Activated CD4-positive, alpha-beta T cell treated with anti-CD3 and anti-CD28 coated beads, Interleukin-10, Interleukin-2, amounts not matched to agents 100 ng/mL and 50 ng/mL, durations not matched to agents 16 hours and 8 hours (primary cell): ENCODE measurements at places on chromosomes 1 and 21.

- no peak for DNase-seq
Observed at GRCh38 chr1:59601811-59602210, 212.9 kb upstream of the HOOK1 start.

GRCh38 chr1:207128336-207128921, 24.4 kb downstream of the C4BPA start:
- DNase-seq: no peak

GRCh38 chr1:36116901-36117300, 8.1 kb downstream of the COL8A2 start:
- DNase-seq: no peak

DNA sequence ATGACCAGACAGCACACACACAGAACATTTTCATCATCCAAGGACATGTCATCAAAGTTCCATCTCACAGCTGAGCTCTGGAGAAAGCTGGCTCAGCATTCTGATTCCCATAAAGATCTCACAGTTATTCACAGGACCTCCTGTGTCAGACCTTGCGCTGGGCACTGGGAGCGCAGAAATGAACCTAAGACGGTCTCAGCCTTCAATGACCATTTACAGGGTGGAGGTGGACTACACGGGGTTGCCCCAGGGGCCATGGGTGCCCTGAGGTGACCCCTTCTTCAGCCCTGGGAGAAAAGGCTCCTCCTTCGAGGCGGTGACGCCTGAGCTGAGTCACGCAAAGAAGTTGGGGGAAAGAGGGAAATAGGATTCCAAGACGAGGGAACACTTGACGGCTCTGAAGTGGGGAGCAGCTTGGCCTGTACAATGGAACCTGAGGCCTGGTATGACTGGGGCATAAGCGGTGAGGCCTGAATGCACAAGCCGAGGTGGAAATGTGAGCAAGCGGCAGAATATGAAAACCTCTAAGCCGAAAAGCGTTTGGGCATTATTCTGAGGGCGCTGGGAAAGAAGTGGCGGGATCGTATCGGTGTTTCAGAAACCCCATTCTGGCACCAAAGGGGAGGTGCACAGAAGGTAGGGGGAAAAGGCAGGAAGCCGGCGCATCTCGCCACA, 797 bp downstream of the CC2D1B start:
- DNase-seq: peak; percentile 28

DNA sequence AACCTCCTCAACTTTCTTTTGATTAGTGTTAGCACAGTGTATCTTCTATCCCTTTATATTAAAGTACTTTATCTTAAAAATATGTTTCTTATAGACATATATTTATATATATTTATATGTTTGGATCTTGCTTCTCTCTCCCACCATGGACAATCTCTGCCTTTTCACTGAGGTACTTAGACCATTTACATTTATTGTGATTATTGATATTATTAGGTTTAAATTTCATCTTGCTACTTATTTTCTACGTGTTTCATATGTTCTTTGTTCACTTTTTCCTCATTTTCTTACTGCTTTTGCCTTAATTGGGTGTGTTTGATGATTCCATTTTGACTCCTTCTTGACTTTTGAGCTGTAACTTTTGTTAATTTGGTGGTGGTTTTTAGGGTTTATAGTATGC, 70.7 kb downstream of the POFUT2 start:
- no peak for DNase-seq

- peak; percentile 12 for DNase-seq
Observed at GRCh38 chr1:19764848-19765247, 34.9 kb downstream of the TMCO4 start.

- no peak for DNase-seq
Observed at GRCh38 chr1:156898161-156898566, 4.6 kb downstream of the PEAR1 start.

- no peak for DNase-seq
Observed at GRCh38 chr21:44456214-44456914, 1.1 kb downstream of the LRRC3 start.

DNA sequence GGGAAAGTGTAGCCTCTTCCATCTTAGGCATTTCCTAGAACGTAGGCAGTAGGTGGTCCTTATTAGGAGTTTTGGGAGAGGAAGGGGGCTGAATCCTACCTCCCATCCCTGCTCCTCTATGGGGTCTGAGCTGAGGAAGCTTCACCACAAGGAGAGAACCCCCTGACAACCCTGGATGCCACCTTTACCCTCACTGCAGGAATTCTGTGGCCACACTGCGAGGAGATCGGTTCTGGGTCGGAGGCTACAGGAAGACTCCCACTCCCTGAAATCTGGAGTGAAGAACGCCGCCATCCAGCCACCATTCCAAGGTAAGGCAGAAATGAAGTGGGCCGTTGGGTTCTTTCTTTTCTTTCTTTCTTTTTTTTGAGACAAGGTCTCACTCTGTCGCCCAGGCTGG, 1.5 kb downstream of the MX1 start:
- no peak for DNase-seq
